ENCODE measurements at places on chromosomes 3 and 15.

DNA sequence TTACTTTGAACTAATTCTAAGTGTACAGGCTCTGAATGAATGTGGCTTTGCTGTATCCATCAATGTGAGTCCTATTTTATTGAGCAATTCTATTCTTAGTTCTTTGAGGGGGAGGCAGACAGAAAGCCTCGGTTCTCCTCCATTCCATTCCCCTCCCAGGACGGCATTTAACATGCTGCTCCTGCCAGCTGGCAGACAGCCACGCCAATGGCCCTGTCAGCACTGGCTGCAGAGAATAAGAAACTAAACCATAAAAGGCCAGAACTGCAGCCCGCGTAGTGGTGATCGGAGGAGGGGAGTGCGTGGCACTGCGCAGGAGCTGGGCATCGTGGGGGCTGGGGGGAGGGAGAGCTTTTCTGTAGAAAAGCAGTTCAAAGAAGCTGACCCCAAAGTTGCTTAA lies 76.0 kb upstream of the HACD2 start:
- no peak for DNase-seq

- no peak for DNase-seq
Measured at GRCh38 chr3:122825460-122825859, 30.6 kb downstream of the SLC49A4 start.

DNA sequence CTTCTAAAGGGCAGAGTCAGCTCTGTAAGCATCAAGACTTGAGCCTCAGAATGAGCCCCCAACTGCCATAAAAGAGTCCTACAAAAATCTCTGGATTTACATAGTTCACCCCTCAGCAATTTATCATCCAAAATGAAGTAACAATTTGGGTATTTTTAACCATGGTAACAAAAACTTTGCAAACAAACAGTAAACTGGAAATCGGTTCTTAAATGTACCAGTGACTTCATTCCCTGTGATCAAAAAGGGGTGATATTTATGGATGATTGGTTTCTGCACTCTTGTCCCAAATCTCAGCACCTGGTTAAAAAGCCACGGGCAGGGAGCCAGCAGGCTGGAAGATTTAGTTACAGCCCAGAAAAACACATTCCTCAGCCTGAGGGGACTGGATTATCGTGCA lies 73.6 kb downstream of the TFG start:
- no peak for DNase-seq

GRCh38 chr3:126913524-126913923 lies 69.4 kb upstream of the PLXNA1 start:
- DNase-seq = no peak

DNA sequence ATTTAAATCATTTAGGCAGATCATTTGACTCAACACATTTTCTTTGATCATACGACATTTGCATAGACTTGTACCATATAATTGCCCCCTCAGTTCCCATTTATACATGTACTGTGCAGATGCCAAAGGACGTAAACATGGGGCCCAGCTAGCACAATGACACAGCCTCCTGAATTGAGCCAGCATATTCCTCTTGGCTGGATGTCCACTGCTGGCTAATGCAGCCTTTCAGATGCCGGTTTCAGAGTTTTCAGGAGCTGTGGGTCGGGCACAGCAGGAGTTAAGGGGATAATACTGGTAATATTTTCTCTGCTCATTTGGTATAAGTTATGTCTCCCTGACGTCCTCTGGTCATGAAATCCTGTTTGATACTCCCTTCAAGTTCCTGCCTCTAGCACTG lies 39.4 kb downstream of the KAT2B start:
- DNase-seq = no peak

Data from stimulated activated CD4-positive, alpha-beta T cell treated with anti-CD3 and anti-CD28 coated beads, TNF-alpha, amount 100 ng/mL, for 24 hours (primary cell).